T-helper 1 cell (primary cell): ENCODE measurements at places on chromosomes 1 and 21.

- no peak for DNase-seq
Observed at GRCh38 chr1:44812822-44813543, 4.7 kb downstream of the BTBD19 start.

GRCh38 chr1:25657121-25657882 is 40.7 kb downstream of the MAN1C1 start:
- no peak for DNase-seq

DNA sequence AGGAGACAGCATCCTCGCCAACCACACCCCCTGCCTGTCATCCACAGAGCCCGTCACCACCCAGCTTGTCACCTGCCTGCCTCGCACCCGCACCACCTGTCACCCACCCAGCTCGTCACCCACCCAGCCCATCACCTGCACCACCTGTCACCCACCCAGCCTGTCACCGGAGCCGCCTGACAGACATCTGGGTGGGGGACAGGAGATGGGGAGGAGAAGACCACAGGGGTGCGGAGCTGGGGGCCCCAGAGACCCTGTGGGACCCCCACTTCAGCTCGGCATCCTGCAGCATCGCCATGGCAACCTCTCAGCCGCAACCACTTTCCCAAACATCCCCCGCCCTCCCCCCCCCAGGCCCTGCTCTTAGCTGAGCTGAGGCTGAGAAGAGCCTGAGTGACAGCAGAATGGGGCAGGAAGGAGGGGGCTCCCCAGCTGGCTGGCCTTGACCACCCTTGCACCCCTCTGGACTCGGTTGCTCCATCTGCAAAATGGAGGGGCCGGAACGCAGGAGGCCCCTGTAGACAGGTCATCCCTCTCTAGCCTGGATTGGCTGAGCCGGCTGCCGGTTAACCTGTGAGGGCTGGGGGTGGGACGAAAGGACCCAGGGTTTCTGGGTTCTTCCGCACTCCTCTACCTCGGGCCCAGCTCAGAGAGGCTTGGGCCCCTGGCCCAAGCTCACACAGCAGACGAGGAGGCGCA is 11.6 kb downstream of the AHDC1 start:
- no peak for DNase-seq

DNA sequence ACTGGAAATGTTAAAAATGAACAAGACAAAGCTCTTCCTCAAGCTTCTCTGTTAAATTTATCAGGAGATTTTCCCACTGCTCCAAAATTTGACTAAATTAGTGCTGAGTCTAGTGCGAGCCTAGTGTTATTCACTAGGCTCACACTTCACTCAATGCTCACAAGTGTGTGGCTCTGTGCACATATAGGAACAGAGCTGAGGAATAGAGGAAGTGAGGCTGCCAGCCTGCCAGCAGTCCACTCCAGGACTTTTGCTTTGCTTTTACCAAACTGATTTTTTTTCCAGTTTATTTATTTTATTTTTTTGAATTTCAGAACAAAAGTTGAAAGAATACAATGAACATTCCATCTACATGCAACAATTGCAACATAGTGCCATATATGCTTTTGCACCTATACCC is 87.2 kb downstream of the VAV3 start:
- DNase-seq: no peak

DNA sequence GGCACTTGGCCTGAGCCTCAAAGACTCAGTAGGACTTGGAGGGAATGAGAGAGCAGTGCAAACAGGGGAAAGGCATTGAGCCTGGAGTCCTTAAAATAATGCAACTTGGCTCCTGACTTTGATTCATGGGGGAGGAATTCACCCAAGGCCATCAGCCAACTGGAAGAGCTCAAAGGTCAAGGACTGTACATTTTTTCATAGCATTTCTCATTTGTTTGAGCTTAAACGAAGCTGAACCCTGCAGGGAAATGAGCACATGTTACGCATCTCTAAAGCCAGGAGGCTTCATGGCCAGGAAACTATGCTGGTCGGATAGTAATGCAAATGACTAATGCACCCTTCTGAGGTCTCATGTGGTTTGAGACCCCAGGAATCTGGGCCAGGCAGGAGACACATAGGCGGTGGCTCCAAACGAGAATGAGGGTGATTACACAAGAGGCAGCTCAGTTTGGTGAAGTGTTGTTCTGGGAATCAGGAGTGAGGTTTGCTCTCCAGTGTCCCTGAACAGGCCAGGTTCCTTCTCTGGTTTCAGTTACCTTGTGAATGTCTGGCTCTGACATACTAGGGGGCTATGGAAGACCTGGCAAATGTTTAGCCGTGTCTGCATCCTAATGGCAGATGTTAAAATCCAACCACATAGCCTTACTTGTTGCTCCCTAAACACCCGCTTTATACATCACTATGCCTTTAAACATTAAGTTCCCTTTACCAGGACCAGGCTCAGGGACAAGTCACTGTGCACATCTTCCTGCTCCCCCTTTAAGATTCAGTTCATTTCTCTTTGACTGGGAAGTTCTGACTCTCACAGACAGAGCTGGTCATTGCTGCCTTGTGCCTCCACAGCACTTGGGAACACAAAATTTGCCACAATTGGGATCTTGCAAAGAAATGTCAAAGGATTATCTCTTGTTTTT is 503.9 kb upstream of the USP24 start:
- DNase-seq: no peak

DNA sequence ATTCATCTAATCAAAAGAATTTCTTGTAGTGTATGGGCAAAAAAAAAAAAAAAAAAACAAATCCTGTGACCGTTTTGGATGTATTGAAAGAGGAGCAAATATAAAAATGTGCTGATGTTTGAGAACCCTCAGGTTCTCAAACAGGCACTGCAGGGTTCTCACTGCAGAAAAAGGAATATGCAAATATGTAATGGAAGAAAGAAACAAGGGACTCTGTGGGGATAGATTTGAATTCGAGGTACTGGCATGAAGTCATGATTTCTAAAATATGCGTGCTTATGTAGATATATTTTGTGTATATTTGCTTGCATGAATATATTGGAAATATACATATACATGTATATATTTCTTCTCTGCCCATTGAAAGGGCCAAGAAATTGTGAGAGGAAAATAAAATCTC is 365.0 kb upstream of the RUNX1 start:
- no peak for DNase-seq

DNA sequence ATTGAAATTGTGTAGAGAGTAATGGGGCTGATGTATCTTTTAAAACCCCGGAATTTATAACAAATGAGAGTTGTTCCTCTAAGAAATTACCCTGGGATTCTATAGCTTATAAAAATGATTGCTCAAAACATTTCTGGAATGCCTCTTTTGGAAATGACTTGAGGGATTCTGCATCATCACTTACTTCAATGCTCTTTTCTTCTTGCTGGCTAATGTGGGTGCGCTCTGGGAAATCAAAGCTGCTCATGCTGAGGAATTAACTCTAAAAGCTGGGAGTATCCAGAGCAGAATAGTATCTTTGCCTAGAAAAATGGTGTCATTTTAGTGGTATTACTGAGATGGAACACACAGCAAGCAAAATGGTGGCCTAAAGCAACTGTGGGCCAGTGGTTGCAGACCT is 23.0 kb upstream of the TBX15 start:
- no peak for DNase-seq
